Activated CD4-positive, alpha-beta memory T cell treated with anti-CD3 and anti-CD28 coated beads for 36 hours (primary cell): ENCODE measurements at places on chromosomes 3 and 15. TPM values are rescaled to one million over a fixed set of nuclear protein-coding genes. Genes with fewer than 3 reads are reported as not detected.

DNA sequence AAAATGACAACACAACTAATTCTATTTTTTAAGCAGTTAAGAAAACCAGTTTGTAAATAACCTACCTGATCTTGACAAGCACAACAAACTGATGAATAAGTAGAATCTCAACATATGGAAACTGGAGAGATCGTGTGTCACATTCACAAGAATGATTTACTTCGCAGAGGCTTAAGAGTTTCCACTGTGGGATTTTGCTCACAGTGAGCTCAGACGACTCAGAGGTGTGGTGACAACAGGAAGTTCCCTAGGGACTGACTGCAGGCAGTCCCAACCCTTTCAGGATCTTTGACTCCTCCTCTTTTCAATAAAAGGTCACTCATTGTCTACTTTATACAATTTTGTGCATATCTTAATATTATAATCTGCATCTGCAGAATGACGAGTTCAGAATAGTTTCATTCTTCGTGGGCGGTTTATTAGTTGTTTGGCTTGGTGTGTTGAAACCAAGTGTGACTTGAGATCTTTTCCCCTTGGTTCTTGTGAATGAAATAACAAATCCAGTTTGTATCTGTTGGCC, at the start of gene LIPH:
TSS of gene LIPH (minus strand) at position 231 of the 520 bp plus-strand sequence. CDS start at position 114, 117 bp downstream.
- H3K4me3 ChIP-seq = no peak within 1 kb of the TSS

DNA sequence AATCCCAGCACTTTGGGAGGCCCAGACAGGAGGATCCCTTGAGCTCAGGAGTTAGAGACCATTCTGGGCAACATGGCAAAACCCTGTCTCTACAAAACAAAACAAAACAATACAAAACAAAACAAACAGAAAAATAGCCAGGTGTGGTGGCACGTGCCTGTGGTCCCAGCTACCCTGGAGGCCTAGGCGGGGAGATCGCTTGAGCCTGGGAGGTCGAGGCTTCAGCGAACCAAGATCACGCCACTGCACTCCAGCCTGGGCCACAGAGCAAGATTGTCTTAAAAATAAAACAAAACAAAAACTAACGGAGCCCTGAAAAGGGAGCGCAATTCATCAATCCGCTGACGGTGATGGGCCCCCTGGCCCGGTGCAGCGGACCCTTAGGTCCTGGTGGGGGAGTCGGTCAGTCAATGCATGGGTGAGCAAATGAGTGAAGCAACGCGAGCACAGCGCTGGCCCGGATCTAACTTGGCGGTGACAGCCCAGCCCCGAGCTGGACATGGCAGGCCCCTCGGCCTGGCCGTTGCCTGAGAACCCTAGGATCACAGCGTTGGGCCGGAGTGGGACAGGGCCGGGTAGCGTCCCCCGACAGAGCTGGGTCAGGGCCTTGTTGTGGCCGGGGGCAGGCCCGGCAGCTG, 52.4 kb upstream of the BLM start:
- peaks cover 41% of the 10 kb centered on the region for H3K4me1 ChIP-seq
- H3K4me3 ChIP-seq = peak overlapping the region; percentile 66
- peaks cover 33% of the 10 kb centered on the region for H3K27me3 ChIP-seq

DNA sequence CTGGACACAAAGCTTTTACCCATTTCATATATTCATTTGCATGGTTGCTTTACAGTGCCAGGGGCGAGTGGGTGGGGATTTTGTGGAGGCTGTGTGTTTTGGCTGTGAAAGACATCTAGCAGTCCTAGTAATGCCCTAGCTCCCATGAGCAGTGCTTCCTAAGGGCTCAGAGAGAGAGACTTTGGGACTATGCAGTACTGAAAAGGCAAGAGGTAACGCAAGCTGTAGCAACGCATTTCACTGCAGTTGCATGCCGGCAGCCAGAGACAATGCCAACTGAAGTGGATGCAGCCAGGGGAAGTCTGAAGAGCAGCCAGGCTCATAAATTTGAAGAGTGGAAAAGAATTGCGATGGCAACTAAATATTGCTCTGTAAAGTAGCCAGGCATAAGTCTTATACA, 27.4 kb upstream of the ATP10A start:
- H3K27me3 ChIP-seq = peaks cover 6% of the 10 kb centered on the region
- H3K4me1 ChIP-seq = no peaks in the 10 kb centered on the region
- H3K4me3 ChIP-seq = no peak overlapping the region
- DNase-seq = no peak
- no peak overlapping the region for H3K27ac ChIP-seq

- no peaks in the 10 kb centered on the region for H3K27me3 ChIP-seq
- peaks cover 49% of the 10 kb centered on the region for H3K4me1 ChIP-seq
- no peak overlapping the region for H3K27ac ChIP-seq
- no peak overlapping the region for H3K4me3 ChIP-seq
- no peak for DNase-seq
- H3K36me3 ChIP-seq = peaks cover 2% of the 10 kb centered on the region
Observed at GRCh38 chr3:63877737-63878393, 14.2 kb downstream of the ATXN7 start.

GRCh38 chr3:171748064-171748924, 62.0 kb downstream of the PLD1 start:
- DNase-seq = no peak
- H3K4me3 ChIP-seq = no peak overlapping the region
- no peak overlapping the region for H3K27ac ChIP-seq

GRCh38 chr15:78682004-78682651, 41.1 kb upstream of the CHRNB4 start:
- H3K4me3 ChIP-seq = no peak overlapping the region
- DNase-seq = no peak
- no peak overlapping the region for H3K27ac ChIP-seq
- no peaks in the 10 kb centered on the region for H3K36me3 ChIP-seq
- H3K27me3 ChIP-seq = no peaks in the 10 kb centered on the region

DNA sequence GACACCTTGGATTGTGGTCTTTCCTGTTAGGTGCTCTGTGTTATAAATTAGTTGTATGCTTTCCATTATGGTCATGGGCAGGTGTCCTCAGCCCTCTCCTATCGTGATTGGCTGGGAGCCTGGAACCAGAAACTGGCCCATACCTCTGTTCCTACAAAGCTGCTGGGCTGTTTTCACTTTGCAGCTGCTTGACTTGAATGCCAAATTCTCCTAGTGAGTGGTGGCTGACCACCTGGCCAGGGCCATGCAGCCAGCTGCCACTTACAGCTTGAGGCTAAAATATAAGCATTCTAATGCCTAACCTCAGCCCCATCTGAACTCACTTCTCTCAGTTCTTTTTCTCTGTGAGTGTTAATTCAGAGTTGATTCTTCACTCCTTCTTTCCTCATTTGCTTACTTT, 239.3 kb upstream of the GBE1 start:
- H3K27me3 ChIP-seq = no peaks in the 10 kb centered on the region
- no peaks in the 10 kb centered on the region for H3K36me3 ChIP-seq
- no peak for DNase-seq
- no peak overlapping the region for H3K27ac ChIP-seq
- no peak overlapping the region for H3K4me3 ChIP-seq
- no peaks in the 10 kb centered on the region for H3K4me1 ChIP-seq

DNA sequence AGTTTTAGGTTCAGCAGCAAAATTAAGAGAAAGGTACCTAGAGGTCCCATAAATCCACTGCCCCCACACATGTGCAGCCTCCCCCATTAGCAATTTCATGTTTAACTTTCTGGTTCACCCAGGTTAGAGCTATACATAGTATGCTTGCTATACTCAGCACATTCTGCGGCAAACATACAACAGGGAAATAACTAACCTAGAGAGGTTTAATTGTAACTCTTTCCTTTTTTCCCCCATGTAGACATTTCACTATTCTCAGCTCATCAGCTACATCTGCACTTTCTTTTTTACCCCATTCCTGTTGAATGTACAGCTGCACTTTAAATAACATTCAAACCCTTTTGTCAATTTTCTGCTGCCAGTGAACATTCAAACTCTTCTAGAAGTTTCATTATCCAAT, 21.1 kb downstream of the TFRC start:
- no peak overlapping the region for H3K27ac ChIP-seq
- DNase-seq = no peak
- H3K4me3 ChIP-seq = no peak overlapping the region
- H3K4me1 ChIP-seq = peaks cover 5% of the 10 kb centered on the region

- H3K27me3 ChIP-seq = no peaks in the 10 kb centered on the region
- H3K4me3 ChIP-seq = no peak overlapping the region
- no peaks in the 10 kb centered on the region for H3K36me3 ChIP-seq
- H3K27ac ChIP-seq = no peak overlapping the region
Observed at GRCh38 chr15:31317017-31317416, 9.6 kb upstream of the KLF13 start.

DNA sequence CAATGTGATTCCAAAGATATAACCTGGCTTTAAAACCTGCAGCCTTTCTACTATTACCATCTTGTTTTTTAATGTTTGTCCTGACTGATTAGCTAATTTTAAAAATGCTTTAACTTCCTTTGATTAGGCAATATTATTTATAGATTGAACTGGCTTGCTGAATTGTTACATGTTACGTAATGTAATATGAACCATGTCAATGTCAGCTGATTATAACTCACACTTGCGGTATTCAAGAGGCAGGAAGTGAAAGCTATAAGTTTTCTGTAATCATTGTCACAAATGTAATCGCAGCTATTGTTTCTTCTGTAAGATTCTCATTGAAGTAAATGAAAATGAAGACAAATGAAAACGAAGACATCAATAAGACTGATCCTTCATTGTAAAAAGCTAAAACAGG, 146.8 kb downstream of the ROBO2 start:
- no peak for DNase-seq
- H3K36me3 ChIP-seq = no peaks in the 10 kb centered on the region
- H3K27ac ChIP-seq = no peak overlapping the region

DNA sequence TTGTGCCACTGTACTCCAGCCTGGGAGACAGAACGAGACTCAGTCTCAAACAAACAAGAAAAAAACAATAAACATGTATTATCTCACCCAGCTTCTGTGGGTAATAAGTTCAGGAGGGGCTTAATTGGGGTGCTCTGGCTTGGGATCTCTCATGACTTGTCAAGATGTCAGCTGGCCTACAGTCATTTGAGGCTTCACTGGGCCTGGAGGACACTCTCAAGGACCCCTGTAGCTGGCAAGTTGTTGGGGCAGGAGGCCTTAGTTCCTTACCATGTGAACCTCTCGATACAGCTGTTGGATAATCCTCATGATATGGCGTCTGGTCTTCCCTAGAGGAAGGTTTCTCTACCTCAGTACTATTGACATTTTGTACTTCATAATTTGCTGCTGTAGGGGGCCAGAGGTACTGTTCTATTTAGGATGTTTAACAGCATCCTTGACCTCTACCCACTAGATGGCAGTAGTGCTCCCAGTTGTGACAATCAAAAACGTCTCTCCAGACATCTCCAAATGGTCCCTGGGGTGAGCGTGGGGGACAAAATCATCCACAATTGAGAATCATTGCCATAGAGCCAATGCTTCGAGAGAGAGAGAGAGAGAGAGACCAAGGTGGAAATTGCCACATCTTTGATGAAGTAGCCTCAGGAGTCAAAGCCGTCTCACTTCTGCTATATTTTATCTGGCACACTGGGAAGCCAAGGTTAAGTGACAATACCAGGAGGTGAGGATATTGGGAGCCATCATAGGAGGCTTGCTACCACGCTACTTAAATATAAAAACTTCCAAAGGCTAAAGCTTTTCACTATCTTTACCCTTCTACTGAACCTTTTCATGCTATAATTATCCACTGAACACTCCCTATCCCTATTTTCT, 23.9 kb upstream of the SLTM start:
- peak; percentile 58 for DNase-seq
- peaks cover 12% of the 10 kb centered on the region for H3K4me1 ChIP-seq
- peak overlapping the region; percentile 29 for H3K27ac ChIP-seq
- no peaks in the 10 kb centered on the region for H3K36me3 ChIP-seq
- H3K4me3 ChIP-seq = no peak overlapping the region

DNA sequence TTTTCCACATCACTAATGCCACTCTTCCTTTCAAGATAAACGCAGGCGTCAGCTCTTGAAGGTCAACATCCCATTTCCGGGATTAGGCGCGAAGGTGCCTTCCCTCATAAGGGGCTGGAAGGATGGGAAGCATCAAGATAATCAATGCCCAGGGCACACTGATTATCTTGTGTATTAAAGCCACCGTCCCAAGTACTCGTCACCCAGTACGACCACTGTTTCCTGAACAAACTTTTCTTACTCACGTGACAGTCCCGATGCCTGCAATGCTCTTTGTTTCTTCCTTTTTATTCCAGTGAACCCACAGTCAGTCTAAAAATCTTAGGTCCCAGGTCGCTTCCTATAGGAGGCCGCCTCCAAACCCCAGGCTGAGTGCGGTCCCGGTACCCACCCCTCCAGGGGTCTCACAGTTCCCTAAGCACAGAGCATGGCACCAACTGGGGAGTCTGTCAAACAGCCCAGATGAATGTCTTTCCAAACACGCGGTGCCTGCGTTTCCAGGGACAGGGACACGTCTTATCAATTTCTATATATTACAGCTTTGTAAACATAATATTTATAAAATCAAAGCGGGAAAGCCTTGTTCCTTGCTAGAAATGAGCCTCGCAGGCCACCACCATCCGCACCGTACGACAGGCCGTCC, 589 bp downstream of the ANAPC13 start:
- no peak for DNase-seq
- H3K4me3 ChIP-seq = peak overlapping the region; percentile 87
- H3K27me3 ChIP-seq = no peaks in the 10 kb centered on the region

DNA sequence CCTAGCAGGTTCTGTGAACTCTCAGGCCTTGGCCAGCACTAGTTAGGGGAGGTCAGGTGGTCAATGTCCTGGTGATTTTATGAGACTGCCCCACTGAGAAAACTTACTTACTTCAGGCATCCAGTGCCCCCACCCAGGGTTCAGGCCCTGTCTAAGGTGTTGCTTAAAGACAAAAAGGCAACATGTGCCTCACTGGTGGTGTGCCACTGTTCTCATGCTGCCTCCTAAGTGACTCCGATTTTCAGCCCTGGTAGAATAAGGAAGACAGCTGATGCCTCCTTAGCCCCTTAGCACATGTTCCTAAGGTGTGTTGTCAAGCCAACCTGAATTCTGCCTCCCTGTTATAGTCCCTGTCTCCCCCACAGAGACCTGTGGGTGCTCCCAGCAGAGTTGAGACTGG, 5.3 kb downstream of the RBM15B start:
- H3K4me1 ChIP-seq = peaks cover 49% of the 10 kb centered on the region
- peak overlapping the region; percentile 43 for H3K27ac ChIP-seq
- DNase-seq = no peak
- H3K27me3 ChIP-seq = no peaks in the 10 kb centered on the region

GRCh38 chr3:160810362-160811236, 54.6 kb downstream of the PPM1L start:
- no peaks in the 10 kb centered on the region for H3K4me1 ChIP-seq
- H3K4me3 ChIP-seq = no peak overlapping the region
- H3K36me3 ChIP-seq = no peaks in the 10 kb centered on the region
- no peaks in the 10 kb centered on the region for H3K27me3 ChIP-seq
- H3K27ac ChIP-seq = no peak overlapping the region

- H3K36me3 ChIP-seq = peaks cover 3% of the 10 kb centered on the region
- DNase-seq = no peak
- peaks cover 14% of the 10 kb centered on the region for H3K4me1 ChIP-seq
- no peak overlapping the region for H3K27ac ChIP-seq
- H3K27me3 ChIP-seq = peaks cover 19% of the 10 kb centered on the region
- H3K4me3 ChIP-seq = no peak overlapping the region
Observed at GRCh38 chr3:42681361-42682038, 3.8 kb upstream of the KLHL40 start.

MYLK gene
- total RNA-seq = not detected

CAND2 gene
- 1.6 TPM for total RNA-seq

CMSS1 gene
- 95.6 TPM for total RNA-seq

GPR62 gene
- not detected for total RNA-seq

CHRM5 gene
- not detected for total RNA-seq
